ENCODE measurements at places on chromosomes 1 and 21.

DNA sequence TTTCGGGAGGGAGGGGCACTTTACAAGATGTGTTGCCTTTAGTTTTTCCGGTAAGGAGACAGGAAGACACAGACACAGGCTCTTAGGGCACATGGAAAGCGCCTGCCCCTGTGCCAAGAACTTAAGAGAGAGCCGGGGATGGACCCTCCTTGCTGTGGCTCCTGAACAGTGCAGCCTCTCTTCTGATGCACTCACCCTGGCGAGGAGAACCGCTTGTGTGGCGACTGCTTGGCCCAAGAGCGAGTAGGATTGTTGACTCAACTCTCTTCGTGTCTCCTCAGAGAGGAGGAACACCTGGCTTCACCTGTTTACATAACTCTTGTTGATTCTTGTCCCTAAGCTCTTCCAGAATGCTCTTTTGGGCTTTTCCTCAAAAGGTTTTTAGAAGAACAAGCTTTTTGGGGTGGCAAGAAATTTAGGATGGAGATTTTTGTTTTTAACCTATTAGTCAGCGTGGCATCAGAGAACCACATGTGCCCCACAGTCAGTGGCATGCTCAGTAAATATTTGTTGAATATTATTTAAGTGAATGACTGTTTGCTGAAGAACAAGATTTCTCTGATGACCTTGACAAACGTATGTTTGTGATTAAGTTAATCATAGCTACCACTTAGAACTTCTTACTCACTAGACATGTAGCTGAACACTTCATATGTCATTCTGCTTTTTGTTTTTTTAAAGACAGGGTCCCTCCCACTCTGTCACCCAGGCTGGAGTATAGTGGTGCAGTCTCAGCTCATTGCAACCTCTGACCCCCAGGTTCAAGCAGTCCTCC is 60.6 kb downstream of the NFIA start:
- DNase-seq = no peak

- no peak for DNase-seq
These were observed 29.6 kb downstream of the UBE2G2 start for GRCh38 chr21:44771896-44772525.

DNA sequence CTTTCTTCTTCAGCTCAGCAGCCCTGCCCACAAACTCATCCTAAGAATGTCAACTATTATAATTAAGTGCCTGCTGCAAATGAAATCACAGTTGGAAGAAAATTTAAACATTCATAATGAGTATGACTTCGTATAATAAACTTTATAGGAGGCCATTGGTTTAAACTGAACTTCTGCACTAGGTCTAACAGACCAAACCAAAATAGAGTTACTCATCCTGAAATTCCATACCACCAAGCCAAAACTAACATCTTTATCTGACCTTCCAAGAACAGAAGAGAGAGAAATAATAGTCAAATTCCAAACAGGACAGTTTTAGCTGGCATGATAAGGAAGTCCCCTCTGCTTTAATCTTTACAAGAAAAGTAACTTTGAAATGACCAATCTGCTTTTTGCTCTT is 472.4 kb upstream of the PRMT6 start:
- no peak for DNase-seq

- DNase-seq = no peak
These were observed 45.0 kb downstream of the UBE2G2 start for GRCh38 chr21:44756423-44757185.

DNA sequence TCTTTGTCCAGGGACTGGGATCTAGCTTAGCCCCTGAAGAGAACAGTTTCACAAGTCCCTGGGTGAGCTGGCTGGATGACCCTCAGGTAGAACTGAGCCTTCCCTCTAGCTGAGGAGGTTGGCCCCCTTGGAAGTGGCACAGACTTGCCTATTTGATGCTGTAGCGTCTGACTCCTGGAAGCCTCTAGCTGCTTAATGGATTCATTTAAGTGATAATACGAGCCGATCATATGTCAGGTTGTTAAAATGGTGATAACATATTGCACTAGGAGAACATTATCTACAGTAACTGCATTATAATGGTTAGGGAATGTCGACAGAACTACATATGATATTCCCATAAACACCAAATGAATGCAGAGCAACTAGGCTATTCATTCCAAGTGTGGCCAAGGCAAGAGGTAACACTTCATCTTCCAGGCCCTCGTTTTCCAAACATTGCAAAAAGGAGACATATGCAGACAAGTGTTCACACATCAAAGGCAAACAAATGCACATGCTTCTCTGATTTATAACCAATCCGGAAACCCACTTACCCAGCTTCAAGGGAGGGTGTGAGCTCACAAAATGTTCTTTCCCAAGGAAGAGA is 340.1 kb upstream of the PLXNA2 start:
- DNase-seq = no peak

GRCh38 chr1:203539831-203540546 is 46.0 kb downstream of the OPTC start:
- DNase-seq = no peak

- no peak for DNase-seq
These were observed 85.7 kb upstream of the KRTAP19-8 start for GRCh38 chr21:31124010-31124409.

GRCh38 chr1:33361532-33362235 is 40.8 kb upstream of the A3GALT2 start:
- DNase-seq = no peak
